ENCODE measurements at places on chromosomes 11 and 22.
A peak's percentile ranks its signal among the peaks of the same experiment; 100 is the strongest.

DNA sequence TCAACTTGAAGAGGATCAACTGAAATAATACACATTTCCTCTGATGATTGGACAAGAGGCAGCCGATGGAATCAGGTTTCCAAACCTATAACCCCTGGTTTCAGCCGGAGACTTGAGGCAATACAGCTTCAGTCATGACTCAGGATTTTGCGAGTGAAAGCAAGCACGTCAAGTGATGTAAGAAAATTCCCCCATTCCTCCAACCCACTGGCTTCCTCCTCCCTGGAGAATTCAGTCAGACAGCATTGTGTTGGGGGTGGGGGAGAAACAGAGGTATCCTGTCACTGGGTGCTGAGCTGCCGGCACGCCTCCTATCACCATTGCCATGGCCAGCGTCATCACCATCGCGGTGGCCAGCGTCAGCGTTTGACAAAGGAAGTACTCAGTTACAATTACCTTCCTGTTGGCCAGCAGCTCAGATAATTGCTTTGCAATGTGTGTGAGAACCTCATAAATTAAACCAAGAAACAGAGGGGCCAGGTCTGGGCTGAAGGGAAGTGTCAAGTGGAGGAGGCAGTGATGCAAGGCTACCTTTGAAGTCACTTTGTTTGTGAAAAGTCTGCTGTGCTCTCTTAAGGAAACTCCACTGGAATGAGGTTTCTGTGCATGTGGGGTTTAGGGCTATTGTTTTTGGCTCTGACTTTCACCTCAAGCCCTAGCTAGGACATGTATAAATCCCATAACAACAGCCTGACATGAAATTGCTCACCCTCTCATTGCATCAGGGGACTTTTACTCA is 50.2 kb downstream of the LIF start:
- peak; percentile 42 for DNase-seq

DNA sequence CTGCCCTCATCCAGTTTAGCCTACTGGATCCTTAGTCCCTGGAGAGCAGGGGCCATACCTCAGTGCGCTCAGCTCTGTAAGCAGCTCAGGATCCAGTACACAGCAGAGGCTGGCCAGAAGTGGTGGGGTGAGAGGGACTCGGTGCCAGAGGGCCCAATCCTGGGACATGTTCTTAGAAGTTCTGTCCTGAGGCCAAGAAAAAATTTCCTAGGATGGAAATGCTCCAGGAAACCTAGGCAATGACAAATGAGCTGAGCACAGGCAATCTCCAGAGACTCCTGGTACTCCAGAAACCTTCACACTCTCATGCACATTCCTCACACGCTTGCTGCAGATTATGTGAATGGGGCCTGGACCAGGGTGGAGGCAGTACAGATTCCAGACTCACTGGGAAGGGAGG is 89.6 kb downstream of the SERGEF start:
- DNase-seq: no peak

DNA sequence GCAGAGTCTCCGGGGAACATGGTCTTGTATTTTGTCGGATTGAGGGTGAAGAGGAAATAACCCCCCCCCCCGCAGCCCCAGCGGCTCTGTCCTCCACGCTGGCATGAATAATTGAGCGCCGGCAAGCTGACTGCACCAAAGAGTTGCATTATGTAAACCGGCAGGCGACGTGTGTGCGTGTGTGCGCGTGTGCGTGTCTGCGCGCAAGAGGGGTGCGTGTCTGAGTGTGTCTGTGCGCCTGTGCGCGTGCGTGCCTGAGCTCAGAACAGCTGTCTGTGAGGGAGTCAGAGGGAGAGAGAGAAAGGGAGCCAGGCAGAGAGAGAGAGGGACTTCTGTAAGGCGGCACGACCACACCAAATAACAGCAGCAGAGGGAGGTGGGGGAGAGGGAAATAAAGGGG is 94.4 kb downstream of the SCN3B start:
- DNase-seq: peak; percentile 24

- DNase-seq: no peak
These were observed 33.3 kb upstream of the BIRC3 start for GRCh38 chr11:102284008-102284407.

DNA sequence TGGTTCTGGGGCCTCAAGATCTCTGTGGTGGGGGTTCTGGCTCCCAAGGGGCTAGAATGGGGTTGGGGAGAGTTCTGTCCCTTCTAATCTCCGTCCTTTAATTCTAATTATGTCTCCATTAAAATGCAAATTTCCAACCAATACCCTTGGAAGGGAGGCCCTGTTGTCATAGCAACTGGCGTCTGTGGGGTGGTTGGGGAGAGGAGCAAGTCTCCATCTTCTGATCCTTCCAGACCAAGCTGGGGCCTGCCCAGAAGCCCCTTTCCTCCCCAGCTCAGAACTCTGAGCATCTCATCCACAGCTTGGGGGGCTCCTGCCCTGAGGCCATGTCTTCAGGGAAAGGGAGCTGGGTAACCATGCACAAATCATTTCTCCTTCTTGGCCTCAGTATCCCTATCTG is 5.4 kb upstream of the RPS19BP1 start:
- DNase-seq: no peak

GRCh38 chr11:15725246-15725645 is 610.5 kb downstream of the INSC start:
- DNase-seq: no peak

DNA sequence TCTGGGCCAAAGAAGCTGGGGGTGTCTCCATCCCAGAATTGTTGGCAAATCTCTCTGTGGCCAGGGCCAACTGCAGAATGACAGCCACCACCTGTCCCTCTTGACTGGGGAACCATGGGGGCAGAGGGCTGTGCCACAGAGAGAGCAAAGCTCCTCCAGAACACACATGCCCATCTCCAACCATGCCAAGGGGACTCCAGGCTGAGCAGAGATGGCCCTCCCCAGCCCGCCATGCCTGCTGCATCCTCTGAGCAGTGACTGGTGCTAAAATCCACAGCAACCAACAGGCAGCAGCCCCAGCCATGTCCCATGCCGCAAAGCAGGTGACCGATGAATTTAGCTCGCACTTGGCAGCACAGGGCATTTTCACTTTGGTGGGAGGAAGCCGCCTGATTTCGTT is 45.0 kb downstream of the LARGE1 start:
- DNase-seq: no peak

DNA sequence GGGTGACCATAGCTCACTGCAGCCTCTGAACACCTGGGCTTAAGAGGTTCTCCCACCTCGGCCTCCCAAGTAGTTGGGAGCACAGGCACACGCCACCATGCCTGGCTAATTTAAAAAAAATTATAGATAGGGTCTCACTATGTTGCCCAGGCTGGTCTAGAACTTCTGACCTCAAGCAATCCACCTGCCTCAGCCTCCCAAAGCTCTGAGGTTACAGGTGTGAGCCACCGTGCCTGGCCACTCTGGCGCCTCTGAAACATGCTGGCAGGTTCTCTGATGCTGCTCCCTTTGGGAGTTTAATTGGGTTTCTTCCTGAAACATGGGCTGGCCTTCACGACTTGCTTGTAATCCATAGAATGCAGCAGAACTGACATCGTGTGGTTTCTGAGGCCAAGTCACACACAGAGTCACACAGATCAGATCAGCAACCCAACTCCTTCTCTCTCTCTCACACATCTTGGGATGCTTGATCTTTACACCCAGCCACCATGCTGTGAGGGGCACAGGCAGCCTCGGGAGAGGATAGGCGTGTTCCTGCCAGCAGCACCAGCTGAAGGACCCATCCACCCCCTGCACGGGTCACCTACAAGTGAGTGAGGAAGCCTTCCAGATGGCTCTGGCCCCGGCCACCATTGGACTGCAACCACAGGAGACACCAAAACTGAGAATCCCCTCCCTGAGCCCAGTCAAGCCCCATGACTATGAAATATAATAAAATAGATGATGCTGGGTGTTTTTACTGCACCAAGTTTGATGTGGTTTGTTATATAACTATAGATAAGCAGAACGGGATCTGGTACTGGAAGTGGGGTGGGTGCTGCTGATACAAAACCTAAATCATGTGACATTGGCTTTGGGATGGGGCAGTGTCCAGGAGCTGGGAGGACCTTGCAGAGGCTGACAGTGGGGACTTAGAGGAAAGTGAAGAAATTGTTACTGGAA is 3.1 kb upstream of the GSC2 start:
- no peak for DNase-seq

- DNase-seq: no peak
These were observed 53.0 kb upstream of the LRRC32 start for GRCh38 chr11:76723548-76723947.

DNA sequence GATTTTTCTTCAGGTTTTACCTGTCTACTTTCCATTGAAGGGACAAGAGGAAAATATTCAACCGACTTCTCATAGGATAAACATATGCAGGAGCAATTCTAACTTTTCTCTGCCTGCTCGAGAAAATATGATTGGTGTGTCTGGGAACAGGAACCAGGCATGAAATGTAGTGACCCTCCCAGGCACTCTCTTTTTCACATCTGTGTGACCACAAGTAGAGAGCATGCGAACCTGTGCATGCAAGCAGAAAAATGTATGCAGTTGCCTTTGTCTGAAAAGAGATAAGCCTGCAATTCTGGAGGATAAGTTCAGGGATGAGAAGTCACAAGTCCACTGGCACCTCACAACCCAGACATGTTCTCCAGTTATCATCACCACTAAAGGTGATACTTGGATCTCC is 583.5 kb upstream of the FAT3 start:
- DNase-seq: no peak

DNA sequence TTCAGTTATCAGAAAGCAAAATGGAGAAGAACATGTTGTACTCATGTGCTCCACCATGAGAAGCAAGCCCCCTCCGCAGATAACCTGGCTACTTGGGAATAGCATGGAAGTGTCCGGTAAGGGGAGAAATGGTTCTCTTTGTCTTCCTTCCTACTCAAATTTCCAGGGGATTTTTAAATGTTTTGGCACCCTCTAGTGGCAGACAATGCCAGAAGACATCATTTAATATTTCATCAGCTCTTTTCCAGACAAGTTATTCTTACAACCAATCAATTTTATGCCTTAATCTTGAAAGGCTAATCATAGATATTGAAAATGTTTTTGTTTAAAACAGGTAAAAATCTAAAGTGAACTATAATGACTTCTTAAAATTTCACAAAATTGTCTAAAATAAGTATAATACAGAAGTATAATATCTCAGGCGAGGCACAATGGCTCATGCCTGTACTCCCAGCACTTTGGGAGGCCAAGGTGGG is 15.7 kb downstream of the CRTAM start:
- no peak for DNase-seq

DNA sequence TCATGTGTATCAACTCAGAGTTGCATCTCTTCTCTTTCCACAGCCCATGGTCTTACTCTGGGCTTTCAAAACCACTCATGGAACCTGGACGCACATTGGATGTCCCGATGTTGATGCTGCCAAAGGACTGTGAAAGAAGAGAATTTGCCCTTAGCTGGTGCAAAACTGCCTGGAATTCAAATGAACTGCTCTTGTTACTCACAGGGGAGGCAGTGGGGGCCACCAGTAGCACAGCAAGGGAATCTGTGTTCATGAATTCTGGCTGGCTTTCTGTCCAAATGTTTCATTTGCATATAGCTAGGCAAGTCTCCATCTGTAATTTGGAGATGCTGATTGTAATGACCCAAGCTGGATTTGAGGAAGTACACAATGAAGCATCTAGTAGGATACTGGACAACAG is 24.9 kb downstream of the LMO2 start:
- DNase-seq: no peak

DNA sequence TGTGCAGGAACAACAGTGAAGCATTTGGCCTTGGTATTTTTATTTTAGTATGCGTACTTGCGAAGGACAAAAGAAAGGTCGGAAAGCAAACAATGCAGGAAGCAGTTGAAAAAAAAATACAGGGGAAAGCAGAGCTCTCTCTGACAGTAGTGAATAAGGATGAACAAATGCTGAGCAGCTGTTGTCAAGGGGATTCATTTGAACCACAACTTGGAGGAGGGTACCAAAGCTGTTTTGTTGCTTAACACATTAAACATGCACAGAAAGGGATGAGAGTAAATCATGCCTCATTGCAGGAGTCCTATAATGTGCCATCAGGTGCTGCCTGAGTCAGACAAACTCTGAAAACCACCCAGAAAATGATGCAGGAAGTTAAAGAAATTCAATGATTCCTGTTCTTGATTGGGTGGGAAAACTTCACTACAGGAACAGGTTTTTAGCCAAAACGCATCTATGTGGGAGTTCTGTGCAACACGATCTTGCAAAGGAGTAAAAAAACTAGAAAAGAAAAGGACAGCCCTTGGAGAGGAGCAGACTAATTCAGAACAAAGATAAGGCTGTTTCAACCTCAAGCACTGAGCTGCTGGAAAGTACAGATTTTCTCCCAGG is 2113.5 kb downstream of the LRRC4C start:
- no peak for DNase-seq

DNA sequence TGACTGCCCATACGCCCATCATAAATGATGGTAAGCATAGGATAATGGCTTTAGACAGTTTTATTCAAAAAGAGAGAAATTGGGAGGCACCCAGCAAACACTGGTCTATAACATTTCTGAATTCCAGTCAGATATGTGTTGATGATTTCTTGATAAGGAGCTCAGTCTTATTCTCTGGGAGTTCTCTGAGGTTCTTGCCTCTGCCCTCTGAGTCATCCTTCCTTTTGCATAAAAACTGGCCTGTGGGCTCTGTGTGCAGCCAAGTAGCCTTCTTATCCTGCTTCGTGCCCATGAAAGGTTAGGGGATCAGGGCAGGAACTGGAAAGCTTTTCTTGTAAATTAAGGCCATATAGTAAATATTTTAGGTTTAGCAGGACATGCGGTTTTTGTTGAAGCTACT is 48.9 kb downstream of the FAR1 start:
- no peak for DNase-seq

DNA sequence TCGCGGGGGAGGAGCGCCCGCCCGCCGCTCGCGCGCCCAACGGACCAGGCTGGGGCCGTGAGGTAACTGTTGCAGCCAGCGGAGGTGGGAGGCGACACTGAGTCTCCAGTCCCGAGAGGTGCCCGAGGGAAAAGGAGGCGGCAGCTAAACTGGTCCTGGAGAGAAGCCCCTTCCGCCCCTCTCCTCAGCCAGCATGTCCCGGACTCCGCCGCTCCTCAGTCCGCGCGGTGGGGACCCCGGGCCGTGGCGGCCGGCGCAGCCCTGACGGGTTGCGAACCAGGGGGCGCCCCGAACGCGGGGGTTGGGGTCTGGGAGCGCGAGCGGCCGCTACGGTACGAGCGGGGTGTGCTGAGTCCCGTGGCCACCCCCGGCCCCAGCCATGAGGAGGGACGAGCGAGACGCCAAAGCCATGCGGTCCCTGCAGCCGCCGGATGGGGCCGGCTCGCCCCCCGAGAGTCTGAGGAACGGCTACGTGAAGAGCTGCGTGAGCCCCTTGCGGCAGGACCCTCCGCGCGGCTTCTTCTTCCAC is at the start of gene PDE3B:
Gene PDE3B (plus strand): TSS at position 108 of the 529 bp plus-strand sequence. CDS start 272 bp downstream, at position 380.
- peak; percentile 80 for DNase-seq

All from activated T-cell treated with anti-CD3 and anti-CD28 coated beads for 48 hours (primary cell).